ENCODE measurements at places on chromosomes 6 and 20. TPM values are rescaled to one million over a fixed set of nuclear protein-coding genes. Genes with fewer than 3 reads are reported as not detected.

Gene CAGE1
- total RNA-seq = not detected

Gene LZTS3
- total RNA-seq = 28.4 TPM

Gene MYH7B
- total RNA-seq = 153 TPM

Gene TDRD6
- 0.58 TPM for total RNA-seq

Gene CASS4
- 0.56 TPM for total RNA-seq

Gene OR2H2
- total RNA-seq = not detected

Gene SLC17A3
- not detected for total RNA-seq

Gene MTHFD1L
- total RNA-seq = 6.7 TPM

Gene TFAP2D
- not detected for total RNA-seq

GRCh38 chr6:148840256-148840655 lies 93.4 kb downstream of the UST start:
- DNase-seq = no peak
- H3K27me3 ChIP-seq = no peaks in the 10 kb centered on the region
- no peaks in the 10 kb centered on the region for H3K4me1 ChIP-seq
- no peak overlapping the region for H3K27ac ChIP-seq

GRCh38 chr6:148983101-148983761 lies 236.4 kb downstream of the UST start:
- no peak overlapping the region for H3K27ac ChIP-seq
- H3K36me3 ChIP-seq = no peaks in the 10 kb centered on the region
- no peaks in the 10 kb centered on the region for H3K27me3 ChIP-seq
- H3K4me1 ChIP-seq = no peaks in the 10 kb centered on the region
- H3K4me3 ChIP-seq = no peak overlapping the region

DNA sequence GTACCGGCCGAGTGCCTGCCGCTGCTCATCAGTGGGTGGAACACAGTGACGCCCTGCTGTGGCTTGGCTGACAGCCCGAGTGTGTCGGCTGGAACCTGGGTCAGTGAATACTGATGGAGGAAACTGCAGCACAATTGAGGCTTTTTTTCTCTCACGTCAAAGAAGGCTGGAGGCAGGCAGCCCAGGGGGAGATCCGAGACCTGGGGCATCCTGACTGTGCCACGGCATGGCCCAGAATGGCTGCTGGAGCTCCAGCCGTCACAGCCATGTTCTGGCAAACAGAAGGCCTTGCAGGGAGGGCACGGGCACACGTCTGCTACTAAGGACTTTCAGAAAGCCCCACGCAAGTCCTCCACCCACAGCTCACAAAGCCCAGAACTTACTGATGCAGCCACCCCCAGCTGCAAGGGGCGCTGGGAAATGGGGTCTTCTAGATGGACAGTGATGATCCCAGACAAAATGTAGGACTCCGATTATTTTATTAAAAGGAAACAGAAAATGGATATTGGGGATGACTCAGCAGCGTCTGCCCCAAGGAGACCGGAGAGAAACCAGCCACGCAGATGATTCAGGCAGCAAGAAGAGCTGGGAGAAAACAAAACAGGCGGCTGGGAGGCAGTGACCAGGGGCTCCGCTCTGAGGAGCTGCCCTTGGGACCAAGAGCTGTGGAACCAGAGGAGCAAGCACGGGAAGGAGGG lies 140.0 kb downstream of the TAF4 start:
- H3K27me3 ChIP-seq = no peaks in the 10 kb centered on the region
- no peak for DNase-seq
- H3K36me3 ChIP-seq = no peaks in the 10 kb centered on the region
- no peak overlapping the region for H3K27ac ChIP-seq
- H3K4me1 ChIP-seq = no peaks in the 10 kb centered on the region

DNA sequence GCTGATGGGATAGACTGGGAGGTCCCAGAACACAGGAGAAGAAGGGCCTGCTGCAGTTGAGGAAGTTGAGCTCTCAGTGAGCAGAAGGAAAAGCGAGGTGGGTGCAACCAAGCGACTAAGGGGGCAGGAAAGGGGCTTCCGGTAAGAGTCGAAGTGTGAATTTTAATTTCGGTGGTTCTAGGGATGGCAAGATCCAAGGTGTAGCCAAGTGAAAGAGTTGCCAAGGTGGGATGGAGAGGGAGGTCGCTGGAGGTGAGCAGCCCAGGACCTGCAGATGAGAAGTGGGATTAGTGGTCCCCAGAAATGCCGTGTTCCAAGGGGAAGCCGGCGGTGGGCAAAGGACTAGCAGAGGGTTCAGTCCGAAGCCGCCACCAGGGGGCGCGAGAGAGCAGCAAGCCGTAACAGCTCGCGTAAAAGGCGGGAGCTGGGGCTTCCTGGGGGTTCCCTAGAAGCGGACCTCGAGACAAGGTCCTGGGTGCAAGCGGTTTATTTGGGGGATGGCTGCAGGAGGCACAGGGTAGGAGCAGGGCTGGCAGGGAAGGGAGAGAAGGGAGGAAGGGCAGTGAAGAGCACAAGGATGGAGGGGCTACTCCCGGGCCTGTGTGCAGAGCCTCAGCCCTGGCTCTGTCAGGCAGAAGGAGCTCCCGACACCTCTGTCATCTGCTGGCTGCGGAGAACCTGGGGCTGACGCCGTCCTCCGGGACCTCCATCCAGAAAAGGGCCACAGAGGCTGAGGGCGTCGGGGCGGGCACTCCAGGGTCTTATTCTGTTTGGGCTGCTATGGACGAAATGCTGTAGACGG lies 103.6 kb downstream of the PAX1 start:
- no peaks in the 10 kb centered on the region for H3K36me3 ChIP-seq
- H3K4me1 ChIP-seq = no peaks in the 10 kb centered on the region
- H3K27ac ChIP-seq = no peak overlapping the region
- no peak overlapping the region for H3K4me3 ChIP-seq

DNA sequence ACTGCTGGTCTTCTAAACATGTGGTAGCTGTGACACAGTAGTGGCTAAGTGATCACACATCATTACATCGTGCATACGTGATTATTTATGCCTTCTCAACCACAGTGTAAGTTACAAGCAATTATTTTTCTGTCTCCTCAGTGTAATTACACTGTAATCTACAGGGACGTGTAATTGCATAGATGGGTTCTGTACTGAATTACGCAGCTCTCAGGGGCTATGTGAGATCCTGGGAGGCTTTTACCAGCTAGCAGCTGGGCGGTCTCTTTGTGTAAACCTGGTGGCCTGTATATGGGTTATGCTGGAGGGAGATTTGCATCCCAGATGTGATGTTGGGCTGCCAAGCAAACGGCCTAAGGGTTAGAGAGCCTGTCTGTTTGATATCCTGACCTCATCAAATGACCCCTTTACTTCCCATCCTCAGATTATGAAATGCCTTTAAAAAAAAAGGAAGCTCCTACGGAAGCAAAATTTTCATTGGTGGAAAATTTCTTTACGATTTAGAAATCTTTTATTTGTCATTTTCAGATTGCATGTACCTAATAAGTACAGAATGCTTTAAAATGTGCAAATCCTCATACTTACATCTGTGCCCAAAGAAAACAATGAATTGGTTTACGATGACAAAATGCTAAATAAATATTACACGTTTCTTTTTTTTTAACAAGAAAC lies 402.8 kb upstream of the JAG1 start:
- no peak for DNase-seq
- H3K4me3 ChIP-seq = no peak overlapping the region
- no peaks in the 10 kb centered on the region for H3K27me3 ChIP-seq
- no peak overlapping the region for H3K27ac ChIP-seq
- H3K36me3 ChIP-seq = no peaks in the 10 kb centered on the region

DNA sequence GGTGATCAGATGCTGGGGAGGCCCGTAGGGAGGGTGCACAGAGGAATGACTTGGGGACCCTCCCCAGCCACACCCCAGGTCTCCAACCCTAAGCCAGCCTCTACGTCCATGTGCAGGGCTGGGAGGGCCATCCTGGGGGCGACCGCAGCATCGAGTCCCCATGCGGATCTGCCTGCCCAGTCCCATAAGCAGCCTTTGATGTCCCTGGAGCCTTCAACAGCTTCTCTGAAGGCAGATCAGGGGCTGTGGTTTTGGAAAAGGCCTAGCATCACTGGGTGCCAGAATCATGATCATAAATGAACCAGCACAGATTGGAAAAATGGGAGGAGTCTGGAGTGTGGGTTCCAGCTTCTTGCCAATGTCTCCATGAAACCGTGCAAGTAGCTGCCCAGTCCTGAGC lies 22.9 kb downstream of the TOX2 start:
- peaks cover 12% of the 10 kb centered on the region for H3K4me1 ChIP-seq
- no peaks in the 10 kb centered on the region for H3K27me3 ChIP-seq
- DNase-seq = no peak
- H3K27ac ChIP-seq = no peak overlapping the region
- H3K4me3 ChIP-seq = no peak overlapping the region

DNA sequence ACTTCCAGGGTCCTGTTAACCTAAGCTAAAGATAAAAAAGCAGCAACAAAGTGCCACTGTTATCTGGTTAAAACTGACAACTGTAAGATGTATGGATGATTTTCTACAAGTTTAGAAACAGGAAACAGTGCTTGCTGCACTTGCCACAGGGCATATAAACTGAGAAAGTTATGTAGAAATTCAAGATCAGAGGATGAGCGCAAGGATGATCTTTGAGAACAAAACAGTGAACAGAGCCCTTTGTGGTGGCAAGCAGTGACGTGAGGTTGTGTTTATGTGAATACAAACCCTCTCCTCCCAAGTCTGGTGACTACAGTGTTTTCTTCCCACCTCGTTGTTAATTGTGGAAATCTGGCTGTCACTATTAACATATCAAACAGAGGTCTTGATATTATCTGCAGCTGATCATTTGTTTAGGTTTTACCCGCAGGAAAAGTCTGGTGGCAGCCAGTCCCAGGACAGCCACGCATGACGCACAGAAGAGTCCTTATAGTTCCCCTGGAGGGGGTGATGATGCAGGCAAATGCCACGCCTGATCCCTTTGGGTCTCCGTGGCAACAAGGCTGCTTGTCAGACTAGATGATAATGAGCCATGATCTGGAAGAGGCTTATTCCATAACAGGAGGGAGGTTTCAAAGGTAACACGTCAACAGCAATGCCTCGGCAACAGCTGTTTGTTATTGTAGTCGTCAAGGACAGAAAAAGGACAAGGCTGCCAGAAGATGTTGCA lies 43.1 kb upstream of the TNFAIP3 start:
- H3K4me1 ChIP-seq = peaks cover 56% of the 10 kb centered on the region
- H3K36me3 ChIP-seq = no peaks in the 10 kb centered on the region
- H3K27ac ChIP-seq = no peak overlapping the region
- H3K27me3 ChIP-seq = no peaks in the 10 kb centered on the region

- peak within 1 kb of the TSS; percentile 54 for H3K4me3 ChIP-seq
- no peaks in the 10 kb centered on the region for H3K27me3 ChIP-seq
- peak within 1 kb of the TSS; percentile 99 for H3K27ac ChIP-seq
- no peaks in the 10 kb centered on the region for H3K36me3 ChIP-seq
Measured at GRCh38 chr6:31271641-31272357, at the start of gene HLA-C. TSS of gene HLA-C (minus strand) at chr6:31272092. CDS start at chr6:31272071, 21 bp downstream.

DNA sequence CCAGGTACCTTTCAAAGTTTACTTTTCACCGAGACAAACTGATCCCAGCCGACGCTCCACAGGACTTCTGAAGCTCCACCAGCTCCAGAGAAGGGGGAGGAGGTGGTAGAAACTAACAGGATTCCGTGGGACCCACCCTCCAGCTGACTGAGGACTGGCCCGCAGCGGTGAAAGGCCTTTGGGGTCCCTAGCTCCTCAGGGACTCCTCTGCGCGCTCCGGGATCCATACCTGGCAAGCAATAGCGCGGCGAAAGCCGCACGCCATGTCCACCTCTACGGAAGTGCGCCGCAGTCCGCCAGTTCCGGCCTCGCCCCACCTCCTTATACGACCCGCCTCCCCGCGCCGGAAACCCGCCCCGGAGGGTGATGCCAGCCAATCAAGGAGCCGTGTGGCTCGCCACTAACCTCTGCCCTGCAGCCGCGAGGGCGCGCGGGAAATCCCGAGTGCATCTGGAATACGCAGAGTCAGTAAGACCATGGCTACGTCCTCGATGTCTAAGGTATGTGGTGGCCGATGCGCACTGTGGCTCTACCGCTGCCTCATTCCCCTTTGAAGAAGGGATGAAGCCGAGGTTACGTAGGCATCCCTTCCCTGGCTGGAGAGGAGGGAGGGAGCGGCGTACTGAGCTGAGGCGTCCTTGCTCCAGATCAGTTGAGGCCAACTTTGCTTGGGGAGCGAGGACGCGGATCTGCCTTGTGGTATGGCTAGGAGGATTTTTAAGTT lies at the start of the genes ORC3 and RARS2:
TSS of gene ORC3 (plus strand) at position 443 of the 724 bp plus-strand sequence. CDS start at position 477, 34 bp downstream.
TSS of gene RARS2 (minus strand) at position 295 of the 724 bp plus-strand sequence. CDS start at position 265, 30 bp downstream.
- H3K4me3 ChIP-seq = peak within 1 kb of the TSS; percentile 86
- H3K36me3 ChIP-seq = no peaks in the 10 kb centered on the region
- peaks cover 41% of the 10 kb centered on the region for H3K4me1 ChIP-seq
- peak within 1 kb of the TSS; percentile 60 for H3K27ac ChIP-seq
- no peaks in the 10 kb centered on the region for H3K27me3 ChIP-seq

DNA sequence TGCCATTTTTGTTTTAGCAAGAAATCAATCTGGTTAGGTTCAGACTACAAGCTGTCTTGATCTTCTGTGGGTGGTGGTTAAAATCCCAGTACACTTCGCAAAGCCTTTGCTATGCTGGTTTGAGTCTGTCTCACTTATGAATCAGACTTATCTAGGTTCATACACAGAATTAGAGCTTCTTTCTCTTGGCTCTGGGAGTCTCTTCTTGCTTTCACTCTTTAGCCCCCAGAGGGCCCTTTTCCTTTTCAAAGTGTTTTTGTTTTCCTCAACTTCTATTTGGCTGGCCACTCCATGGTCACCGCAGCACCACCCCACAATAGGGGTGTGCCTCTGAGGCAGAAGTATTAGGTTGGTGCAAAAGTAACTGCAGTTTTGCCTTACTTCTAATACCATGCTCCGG lies 21.3 kb downstream of the ECI2 start:
- no peaks in the 10 kb centered on the region for H3K27me3 ChIP-seq
- H3K36me3 ChIP-seq = no peaks in the 10 kb centered on the region
- DNase-seq = no peak
- H3K4me3 ChIP-seq = no peak overlapping the region
- H3K27ac ChIP-seq = no peak overlapping the region
- peaks cover 9% of the 10 kb centered on the region for H3K4me1 ChIP-seq

GRCh38 chr6:137120748-137121147 lies 52.7 kb downstream of the IL22RA2 start:
- no peak overlapping the region for H3K27ac ChIP-seq
- H3K36me3 ChIP-seq = no peaks in the 10 kb centered on the region
- H3K27me3 ChIP-seq = no peaks in the 10 kb centered on the region
- H3K4me1 ChIP-seq = no peaks in the 10 kb centered on the region
- no peak overlapping the region for H3K4me3 ChIP-seq
- DNase-seq = no peak
